ENCODE measurements at places on chromosomes 7 and 10.
A peak's percentile ranks its signal among the peaks of the same experiment; 100 is the strongest.

DNA sequence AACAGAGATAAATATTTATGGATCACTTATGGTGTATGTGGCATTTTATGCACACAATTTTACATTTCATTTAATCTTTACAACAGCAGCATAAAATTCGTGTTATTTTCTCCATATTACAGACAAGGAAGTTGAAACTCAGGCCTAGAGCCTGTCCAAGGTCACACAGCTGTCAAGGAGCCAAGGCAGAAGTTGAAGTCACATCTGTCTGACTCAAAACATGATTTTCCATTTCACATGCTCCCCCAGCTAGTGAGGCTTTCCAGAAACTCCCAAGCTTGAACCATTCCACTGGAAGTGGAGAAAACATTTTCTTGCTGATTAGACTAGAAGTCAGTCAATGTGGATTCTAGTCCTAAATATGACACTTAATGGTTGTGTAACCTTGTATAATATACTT, 110.5 kb downstream of the HECTD2 start:
- no peak for DNase-seq

- peak; percentile 63 for DNase-seq
Measured at GRCh38 chr7:15305002-15305600, 256.7 kb downstream of the AGMO start.

- no peak for DNase-seq
Measured at GRCh38 chr10:72658696-72659400, 33.0 kb upstream of the MICU1 start.

DNA sequence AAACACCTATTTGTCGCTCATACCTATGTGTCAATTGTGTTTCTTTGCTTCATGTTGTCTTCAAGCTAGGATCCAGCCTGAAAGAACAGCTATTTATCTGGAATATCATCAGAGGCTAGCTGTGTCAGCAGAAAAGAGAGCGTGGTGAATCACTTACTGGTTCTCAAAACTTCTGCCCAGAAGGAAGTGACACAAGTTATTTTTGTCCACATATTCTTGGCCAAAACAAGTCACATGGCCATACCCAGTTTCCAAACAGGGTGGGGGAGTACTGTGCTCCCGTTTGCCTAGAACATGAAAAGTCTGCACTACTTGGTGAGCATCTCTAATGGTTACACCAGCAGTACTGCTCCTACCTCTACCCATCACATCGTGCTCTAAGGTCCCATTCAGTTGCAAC, 160.9 kb upstream of the CSTF2T start:
- no peak for DNase-seq

- no peak for DNase-seq
Measured at GRCh38 chr10:52897162-52897561, 124.6 kb upstream of the MBL2 start.
